Heart left ventricle (tissue), 16 donors: ENCODE measurements at places on chromosomes 6 and 20.

- H3K27me3 ChIP-seq, result no peaks in the 10 kb centered on the region
- peaks cover 7% of the 10 kb centered on the region for H3K36me3 ChIP-seq
- no peak overlapping the region for H3K4me3 ChIP-seq
- H3K4me1 ChIP-seq, result peaks cover 51% of the 10 kb centered on the region
- DNase-seq, result no peak
These were observed 16.5 kb upstream of the CPNE5 start for GRCh38 chr6:36855750-36856149.

- no peak overlapping the region for H3K4me3 ChIP-seq
- H3K27ac ChIP-seq, result no peak overlapping the region
- no peak for DNase-seq
- H3K27me3 ChIP-seq, result peaks cover 18% of the 10 kb centered on the region
These were observed 13.9 kb upstream of the MTCL3 start for GRCh38 chr6:127533011-127533410.

GRCh38 chr6:149026530-149026942 is 279.7 kb downstream of the UST start:
- H3K4me1 ChIP-seq, result peaks cover 2% of the 10 kb centered on the region
- H3K27ac ChIP-seq, result no peak overlapping the region
- no peak for DNase-seq
- H3K36me3 ChIP-seq, result no peaks in the 10 kb centered on the region

DNA sequence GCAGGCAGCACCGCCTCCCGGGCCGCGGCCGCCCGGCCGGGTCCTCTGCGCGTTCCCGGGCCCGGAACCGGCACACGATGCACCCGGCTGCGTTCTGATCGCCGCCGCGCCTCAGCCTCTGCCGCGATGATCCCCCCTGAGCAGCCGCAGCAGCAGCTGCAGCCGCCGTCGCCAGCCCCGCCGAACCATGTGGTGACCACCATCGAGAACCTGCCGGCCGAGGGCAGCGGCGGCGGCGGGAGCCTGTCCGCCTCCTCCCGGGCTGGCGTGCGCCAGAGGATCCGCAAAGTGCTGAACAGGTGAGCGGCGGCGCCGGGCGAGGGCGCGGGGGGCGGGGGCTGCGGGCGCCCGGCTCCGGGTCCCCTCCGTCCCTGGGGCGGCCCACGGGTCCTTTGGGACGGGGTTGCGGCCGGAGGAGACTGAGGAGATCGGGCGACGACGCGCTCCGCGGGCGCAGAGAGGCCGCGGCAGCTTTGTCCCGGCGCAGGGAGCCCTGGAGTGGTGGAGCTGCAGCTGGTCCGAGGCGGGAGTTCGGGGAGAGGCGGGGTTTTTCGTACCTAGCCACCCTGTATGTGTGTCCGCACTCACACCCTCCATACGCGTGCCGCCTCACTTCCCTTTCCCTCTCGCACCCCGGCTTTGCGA is 659 bp downstream of the SLC35F1 start:
- DNase-seq, result peak; percentile 54
- no peaks in the 10 kb centered on the region for H3K36me3 ChIP-seq
- no peak overlapping the region for H3K27ac ChIP-seq

GRCh38 chr6:116096979-116097816 is 3.5 kb upstream of the NT5DC1 start:
- H3K4me1 ChIP-seq, result peaks cover 4% of the 10 kb centered on the region
- no peak overlapping the region for H3K27ac ChIP-seq
- H3K4me3 ChIP-seq, result no peak overlapping the region
- no peaks in the 10 kb centered on the region for H3K27me3 ChIP-seq

GRCh38 chr6:10725044-10725443 is 2.2 kb downstream of the TMEM14C start:
- H3K27ac ChIP-seq, result no peak overlapping the region
- H3K36me3 ChIP-seq, result peaks cover 34% of the 10 kb centered on the region
- H3K4me3 ChIP-seq, result no peak overlapping the region
- peaks cover 46% of the 10 kb centered on the region for H3K4me1 ChIP-seq
- H3K27me3 ChIP-seq, result no peaks in the 10 kb centered on the region
- DNase-seq, result no peak

DNA sequence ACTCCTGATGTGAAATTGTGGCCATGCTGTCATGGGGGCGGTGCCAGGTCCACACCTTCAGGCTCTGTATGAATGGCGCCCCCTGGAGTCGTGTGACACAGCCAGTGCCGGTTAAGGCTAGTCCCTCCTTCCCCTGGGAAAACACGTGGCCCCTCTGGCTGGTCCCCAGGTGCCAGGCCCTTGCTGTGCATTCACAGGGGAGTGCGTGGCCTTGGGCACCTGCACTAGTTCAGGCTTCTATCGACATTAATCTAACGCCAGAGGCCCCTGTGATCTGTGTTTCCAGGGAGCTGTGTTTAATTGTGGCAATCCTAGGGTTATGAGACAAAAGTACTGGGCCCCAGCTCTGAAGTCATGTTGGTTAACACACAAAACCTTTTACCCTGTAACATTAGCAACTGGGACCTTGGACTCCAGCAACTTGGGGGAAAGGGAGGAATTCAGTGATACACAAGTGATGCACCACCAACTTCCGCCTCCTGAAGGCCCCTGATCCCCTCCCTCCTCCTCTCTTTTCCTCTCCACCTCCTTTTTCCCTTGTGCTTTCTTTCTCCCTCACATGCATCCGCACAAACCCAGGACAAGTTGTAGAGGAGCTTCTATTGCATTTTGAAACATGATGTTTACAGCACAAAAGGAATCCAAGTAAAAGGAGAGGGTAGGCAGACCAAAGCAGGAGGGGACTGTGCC is 74.0 kb downstream of the SSR1 start:
- no peaks in the 10 kb centered on the region for H3K27me3 ChIP-seq
- H3K4me3 ChIP-seq, result no peak overlapping the region
- H3K4me1 ChIP-seq, result peaks cover 16% of the 10 kb centered on the region
- peaks cover 45% of the 10 kb centered on the region for H3K36me3 ChIP-seq
- DNase-seq, result peak; percentile 85
- H3K27ac ChIP-seq, result peak overlapping the region; percentile 10

- no peaks in the 10 kb centered on the region for H3K36me3 ChIP-seq
- H3K27me3 ChIP-seq, result no peaks in the 10 kb centered on the region
- no peak overlapping the region for H3K4me3 ChIP-seq
- no peak overlapping the region for H3K27ac ChIP-seq
- no peak for DNase-seq
These were observed 494.7 kb downstream of the CD83 start for GRCh38 chr6:14612016-14612980.

- DNase-seq, result peak; percentile 85
- peak overlapping the region; percentile 31 for H3K4me3 ChIP-seq
- peaks cover 27% of the 10 kb centered on the region for H3K4me1 ChIP-seq
- H3K27ac ChIP-seq, result peak overlapping the region; percentile 43
- H3K36me3 ChIP-seq, result peaks cover 13% of the 10 kb centered on the region
These were observed 1.6 kb downstream of the SLC17A9 start for GRCh38 chr20:62953839-62954703.
